Fibroblast of pulmonary artery (primary cell): ENCODE measurements at places on chromosomes 12 and 14.
A peak's percentile ranks its signal among the peaks of the same experiment; 100 is the strongest.

- no peak for DNase-seq
Observed at GRCh38 chr12:13000616-13000924, 505 bp upstream of the HEBP1 start.

DNA sequence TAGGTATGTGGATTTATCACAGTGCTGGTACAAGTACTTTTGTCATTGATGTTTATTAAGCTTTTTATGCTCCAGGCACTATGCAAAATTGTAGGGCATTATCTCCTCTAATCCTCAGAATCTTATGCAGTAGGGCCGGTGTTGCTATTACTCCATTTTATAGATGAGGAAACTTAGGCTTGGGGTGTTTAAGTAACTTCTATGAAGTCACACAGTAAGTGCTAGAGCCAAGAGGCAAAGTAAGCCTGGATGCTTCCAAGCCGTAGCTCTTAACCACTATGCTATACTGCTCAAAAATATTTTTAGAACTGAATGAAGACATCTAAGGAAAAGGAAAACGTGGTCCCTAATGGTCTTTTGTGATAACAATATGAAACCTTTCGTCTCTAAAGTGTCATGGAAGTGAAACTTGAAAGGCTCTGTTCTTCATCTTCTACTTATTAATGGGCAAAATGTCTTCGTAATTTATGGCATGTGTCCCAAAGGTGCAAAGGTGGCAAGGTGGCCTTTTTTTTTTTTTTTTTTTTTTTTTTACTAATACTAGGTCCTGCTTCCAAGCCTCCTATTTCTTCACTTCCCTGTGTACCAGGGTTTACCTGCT is 85.2 kb downstream of the ETV6 start:
- DNase-seq: no peak

DNA sequence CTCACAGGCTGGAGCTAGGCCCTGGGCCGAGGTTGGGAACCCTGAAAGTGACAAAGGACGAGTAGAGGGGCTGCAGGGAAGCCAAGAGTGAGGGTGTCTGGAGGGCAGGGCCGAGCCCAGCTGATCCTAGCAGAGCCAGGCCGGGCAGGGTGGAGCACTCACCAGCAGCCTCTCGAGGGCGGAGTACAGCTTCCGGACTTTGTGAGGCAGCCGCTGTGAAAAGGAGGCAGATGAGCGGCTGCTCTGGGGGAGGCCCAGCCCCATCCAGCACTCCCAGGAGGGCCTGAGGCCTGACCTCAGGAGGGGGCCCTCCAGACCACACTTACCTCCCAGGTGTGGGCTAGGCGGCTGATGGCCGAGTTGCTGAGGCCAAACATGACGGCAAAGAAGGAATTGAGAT is 14.7 kb upstream of the ENDOU start:
- no peak for DNase-seq

DNA sequence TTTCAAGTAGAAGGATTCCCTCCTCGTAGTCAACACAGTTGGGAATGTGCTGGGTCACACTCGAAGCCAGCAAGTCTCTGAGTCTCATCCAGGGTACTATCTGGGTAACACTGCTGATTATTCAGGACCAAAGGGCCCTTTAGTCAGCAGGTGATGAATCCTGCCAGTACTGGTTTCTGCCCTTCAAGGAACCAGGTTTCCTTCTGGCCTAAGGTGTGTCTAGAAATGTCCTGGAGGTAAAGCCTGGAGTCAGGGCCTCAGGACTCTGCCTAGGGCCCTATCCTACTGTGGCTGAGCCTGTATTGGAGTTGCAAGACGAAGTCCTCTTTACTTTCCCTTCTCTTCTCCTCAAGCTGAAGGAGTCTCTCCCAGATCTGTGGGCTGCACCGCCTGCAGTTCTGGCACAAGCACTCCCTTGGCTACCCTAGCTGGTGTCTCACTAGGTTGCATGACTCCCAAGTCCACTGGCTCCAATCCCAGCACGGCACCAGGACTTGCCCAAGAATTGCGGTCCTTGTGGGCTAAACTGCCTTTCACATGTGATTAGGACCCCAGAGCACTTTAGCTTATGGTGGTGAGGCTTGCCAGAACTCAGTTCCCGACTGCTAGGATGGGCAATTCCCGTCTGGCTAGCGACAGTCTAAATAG is 193.7 kb upstream of the PDE3A start:
- no peak for DNase-seq

GRCh38 chr12:3834774-3835173 is 38.4 kb downstream of the PARP11 start:
- DNase-seq: no peak

DNA sequence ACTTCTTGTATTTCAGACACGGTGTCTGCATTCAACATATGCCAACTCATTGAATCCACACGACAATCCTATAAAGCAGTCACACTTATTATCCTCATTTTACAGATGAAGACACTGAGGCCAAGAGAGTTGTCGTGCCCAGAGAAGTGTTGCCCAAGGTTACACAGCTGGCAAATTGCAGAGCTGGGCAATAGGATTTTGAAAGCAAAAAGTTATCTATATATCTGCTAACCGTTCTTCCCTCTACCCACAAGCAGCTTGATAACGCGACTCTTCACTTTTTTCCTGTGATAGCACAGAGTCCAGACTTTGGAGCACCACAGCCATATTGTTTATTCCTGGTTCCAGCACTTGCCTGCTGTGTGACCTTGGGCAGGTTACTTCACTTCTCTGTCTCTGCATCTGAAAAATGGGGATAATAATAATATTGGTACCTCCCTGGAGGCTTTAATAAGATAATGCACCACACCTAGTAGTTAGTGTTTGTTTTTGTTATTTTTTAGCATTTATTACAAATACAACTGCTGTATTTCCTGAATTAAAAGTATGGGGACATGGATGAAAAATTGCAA is 82.2 kb downstream of the CHST11 start:
- DNase-seq: no peak

DNA sequence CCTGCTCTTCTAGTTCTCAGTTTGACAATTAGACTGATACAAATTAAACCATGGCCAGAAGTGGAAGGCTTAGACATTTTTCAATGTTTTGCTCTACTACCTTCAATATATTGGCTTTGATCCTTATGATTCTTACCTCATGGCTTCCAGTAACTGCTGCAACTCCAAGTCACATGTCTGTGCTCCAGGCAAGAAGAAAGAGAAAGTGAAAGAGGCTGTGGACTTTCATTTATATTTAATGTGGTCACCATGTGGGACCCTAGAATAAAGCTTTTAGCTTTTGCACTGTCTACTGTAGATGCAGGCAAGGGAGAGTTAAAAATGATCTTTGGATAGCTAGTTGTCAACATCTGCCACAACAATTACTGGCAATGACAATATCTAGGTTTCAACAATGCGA is 214.3 kb upstream of the PDE3A start:
- peak; percentile 37 for DNase-seq

DNA sequence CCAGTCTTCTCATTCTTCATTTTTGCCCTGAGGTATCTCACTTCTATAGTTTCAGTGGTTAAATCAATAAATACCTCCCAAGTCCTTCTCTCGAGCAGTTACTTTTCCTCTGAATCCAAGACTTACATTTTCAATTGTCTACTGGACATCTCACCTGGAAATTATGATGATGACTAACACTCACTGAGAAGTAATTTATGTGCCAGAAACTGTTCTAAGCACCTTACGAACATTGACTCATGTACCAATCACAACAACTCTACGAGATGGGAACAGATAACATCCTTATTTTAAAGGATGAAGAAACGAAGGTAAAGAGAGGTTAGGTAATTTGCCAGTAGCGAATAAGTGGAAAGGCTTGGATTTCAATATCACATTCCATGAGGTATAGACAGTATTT is 94.1 kb downstream of the EML5 start:
- no peak for DNase-seq

DNA sequence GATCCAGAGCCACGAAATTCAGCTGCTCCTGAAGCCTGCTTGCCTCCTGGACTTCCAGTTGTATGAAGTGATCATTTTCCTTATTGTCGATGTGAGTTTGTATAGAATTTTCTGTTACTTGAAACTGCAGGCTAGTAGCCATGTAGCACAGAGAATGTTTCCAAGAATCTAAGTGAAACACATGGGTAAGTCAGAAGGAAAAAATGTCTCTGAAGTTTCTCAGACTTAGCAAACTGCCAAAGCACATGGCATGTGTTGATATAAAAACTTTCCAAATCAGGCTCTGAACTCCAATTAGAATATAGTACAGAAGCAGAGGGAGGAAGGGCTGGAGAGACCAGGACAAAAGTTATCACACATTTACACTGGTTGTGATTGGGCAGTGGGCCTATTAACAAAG is 9.8 kb upstream of the PCNX1 start:
- DNase-seq: peak; percentile 53

GRCh38 chr14:63972323-63972932 is 119.6 kb downstream of the SYNE2 start:
- no peak for DNase-seq

DNA sequence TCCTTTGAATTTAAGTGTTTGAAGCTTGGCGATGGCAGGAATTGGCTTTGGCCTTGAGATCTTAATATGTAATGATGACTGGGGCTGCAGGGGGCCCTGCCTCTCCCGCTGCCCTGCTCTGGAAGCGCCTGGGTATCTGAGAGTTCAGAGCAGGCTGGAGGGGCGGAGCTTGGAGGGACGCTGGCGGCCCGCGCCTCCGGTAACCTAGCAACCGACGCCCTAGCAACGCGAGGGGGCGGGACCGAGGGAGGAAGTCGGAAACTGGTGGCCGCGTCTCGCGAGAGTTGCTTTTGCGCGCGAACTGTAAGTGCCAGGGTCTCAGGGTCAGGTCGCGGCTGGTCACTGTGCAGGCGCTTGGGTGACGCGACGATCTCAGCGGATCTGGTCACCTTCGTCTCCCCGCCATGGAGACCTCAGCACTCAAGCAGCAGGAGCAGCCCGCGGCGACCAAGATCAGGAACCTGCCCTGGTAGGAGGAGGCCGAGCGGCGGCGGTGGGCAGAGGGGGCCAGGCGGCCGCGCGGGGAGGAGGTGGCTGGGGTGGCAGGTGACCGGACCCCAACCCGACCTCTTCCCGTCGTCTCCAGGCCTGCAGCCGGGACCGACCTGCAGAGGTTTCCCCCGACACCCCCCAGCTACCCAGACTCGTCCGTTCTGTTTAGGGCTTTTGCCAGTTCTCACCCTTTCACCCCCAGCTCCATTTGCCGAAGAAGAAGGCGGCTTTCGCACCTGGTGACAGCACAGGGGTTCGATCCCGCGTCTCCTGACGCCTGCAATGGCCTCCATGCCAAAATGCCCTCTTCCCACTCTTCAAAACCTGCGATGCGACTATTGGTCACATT is at the start of gene RFC5:
TSS of gene RFC5 (plus strand) at position 280 of the 841 bp plus-strand sequence. CDS start at position 405, 125 bp downstream.
- peak; percentile 97 for DNase-seq

DNA sequence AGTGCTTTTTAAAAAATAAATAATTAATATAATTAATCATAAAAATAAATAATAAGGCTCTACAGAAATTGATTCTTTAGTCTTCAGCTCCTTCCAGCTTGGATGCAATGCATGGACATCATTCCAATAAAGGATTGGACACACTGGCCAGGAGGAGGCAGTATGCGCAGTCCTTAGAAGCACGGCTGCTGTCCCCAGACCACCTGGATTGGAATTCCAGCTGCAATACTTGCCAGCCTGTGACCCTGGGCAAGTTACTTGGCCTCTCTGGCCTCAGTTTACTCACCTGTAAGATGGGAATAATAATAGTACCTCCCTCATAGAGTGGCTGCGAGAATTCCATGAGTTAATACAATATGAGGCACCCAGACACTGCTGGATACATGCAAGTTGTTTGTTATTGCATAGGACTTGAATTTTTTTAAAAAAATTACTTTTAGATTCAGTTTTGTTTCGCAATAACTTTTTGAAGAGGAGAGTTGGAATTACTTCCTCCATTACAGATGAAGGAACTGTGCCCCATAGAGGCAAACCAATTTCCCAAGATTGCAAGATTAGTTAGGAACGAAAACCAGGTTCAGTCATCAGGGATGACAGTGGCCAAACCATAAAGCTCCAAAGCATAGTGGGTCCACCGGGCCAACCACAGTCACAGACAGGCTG is 12.2 kb downstream of the RPH3A start:
- no peak for DNase-seq

DNA sequence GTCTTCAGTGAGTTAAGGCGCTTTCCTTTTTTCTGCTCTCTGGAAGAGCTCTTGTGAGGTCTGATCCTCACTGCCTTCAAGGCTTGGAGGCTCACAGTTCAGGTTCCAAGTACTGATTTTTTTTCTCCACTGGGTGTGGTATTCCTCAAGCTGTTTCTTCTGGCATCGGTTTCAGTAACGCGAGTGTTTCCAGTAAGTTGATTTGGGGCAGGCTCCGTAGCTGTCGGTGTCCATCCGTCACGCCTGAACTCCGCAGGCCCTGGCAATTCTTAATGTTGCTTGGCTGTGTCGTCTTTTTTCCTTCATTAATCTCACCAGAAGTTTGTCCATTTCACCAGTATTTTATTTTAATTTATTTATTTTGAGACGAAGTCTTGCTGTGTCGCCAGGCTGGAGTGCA is 30.6 kb downstream of the LRCOL1 start:
- no peak for DNase-seq

GRCh38 chr14:61179061-61179690 is 102.0 kb downstream of the TMEM30B start:
- DNase-seq: peak; percentile 38

DNA sequence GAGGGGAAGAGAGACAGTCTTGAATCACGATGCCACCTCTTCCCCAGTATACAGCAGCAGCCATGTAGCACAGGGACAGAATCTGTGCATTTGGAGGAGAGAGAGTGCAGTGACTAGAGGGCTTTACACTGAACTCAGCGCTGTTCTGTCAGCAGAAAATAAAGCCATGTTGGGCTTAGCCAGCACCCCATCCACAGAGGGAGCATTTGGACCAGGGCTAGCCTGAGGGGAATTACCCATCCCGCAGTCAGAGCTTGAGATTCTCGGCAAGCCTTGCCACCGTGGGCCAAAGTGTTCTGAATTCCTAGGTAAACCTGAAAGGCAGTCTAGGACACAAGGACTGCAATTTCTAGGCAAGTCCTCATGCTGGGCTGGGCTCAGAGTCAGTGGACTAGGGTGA is 120.4 kb upstream of the CNOT2 start:
- DNase-seq: no peak

- DNase-seq: no peak
Observed at GRCh38 chr12:104486943-104487819, 30.4 kb downstream of the CHST11 start.

GRCh38 chr14:58737511-58737910 is 99.7 kb downstream of the DACT1 start:
- DNase-seq: no peak

DNA sequence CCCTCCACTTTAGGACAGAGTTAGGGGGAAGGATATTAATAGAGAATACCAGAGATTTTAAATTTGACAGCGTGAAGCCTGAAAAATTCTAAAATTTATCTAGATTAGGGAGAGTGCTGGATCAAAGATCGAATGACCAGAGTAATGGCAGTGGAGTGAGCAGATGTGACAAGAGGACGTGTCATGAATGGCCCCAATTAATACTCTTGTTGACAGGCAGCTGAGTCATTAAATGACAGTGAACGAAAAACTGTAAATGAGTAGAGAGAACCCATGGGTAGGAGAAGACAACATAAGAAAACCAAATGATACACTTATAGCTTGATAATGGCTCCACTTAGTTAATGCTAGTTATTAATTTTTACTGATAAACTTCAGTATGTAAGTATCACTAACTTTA is 73.9 kb upstream of the PLEKHA5 start:
- no peak for DNase-seq
